ENCODE measurements at places on chromosomes 7 and 10.

DNA sequence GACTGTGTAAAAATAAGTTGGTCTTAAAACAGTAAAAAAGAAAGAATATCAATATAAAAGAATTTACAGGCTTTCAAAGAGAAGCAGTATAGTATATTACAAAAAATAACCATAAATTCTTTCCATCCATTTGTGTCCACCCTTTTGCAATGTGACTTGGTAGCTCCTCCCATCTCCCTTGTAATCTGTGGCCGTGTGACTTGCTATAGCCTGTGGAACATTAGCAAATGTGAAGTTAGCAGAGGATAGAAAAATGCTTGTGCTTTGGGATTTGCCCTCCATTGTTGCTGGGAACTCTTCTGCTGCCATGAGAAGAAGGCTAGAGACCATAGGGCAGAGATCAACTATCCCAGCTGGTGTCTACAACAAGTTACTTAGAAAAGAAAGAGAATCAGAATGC, 30.2 kb downstream of the KLHL7 start:
- DNase-seq = no peak

DNA sequence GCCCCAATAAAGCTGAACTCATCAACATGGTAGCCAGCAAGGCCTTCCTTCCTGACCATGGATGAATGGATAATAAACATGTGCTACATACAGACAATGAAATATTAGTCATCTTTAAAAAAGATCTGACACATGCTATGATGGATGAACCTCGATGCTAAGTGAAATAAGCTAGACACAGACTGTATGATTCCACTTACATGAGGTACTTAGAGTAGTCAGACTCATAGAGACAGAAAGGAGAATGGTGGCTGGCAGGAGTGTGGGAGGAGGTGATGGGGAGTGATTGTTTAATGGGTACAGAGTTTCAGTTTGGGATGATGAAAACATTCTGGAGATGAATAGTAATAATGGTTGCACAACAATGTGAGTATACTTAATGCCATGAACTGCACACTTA, 114.1 kb upstream of the SORCS3 start:
- no peak for DNase-seq

- DNase-seq = no peak
Measured at GRCh38 chr7:113856010-113856409, 62.8 kb downstream of the PPP1R3A start.

DNA sequence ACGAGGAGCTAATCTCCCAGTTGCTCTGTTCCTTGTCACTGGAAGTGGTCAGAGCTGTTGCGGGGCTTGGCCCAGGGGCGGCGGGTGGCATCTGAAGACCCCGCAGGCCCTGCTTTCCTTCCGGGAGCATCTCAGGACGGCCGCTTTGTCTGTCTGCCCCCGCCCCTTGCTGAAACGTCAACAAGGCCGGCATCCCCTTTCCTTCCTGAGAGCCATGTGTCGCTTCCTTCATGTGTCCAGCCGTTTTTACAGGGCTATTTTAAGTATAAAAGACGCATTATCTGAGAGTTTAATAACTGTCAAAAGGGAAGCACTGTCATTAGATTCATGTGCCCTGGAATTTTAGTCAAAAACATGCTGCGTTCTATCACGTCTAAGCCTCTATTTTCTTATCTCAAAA, 110.4 kb downstream of the CUX1 start:
- no peak for DNase-seq

GRCh38 chr7:120412139-120413050, 139.4 kb downstream of the KCND2 start:
- DNase-seq = no peak

DNA sequence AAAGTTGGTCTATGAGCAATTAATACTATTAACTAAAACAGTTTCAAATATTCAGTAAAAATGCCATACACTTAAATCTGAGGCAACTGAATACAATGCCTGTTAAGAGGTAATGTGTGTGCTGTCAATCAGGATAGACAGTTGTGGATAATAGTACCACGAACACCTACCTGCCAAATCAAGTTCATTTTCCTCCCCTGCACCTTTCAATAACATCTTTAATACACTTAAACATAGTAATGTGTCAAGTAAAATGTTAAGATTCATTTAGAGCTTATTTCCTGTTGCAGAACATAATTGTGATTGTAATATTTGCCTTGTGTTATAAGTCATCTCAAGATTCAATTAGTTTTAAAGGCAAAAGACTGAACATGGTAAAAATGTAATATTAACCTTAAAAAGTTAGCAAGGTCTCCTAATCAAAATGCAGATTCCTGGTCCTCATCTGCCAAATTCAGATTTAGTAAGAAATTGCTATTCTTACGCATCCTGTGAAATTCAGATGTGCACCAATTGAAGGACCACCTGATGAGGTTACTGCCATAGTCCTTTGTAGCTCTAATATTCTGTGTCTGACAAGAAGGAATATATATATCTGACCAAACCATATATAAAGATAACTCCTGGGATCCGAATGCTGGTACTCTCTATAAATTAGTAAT, 37.1 kb downstream of the COL1A2 start:
- no peak for DNase-seq

DNA sequence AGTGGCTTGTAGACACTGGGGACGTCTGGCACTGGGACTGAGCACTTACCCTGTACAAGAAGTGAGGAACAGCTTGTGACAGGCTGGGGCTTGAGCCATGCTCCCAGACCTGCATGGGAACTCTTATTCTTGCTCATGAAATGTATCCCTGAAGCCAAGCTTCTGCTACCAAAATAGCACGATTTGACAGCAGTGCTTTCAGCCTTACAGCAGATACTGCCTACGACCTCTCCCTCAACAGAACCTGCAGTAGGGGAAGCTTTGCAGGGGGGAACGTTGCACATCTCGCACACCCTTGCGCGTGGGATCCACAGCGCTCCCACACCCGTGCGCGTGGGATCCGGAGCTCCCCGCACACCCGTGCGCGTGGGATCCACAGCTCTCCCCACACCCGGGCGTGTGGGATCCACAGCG, 88.0 kb downstream of the CREM start:
- DNase-seq = no peak

- peak; percentile 11 for DNase-seq
Measured at GRCh38 chr10:28533571-28534304, 820 bp downstream of the WAC start.

GRCh38 chr10:6494936-6495592, 85.0 kb downstream of the PRKCQ start:
- no peak for DNase-seq

- DNase-seq = no peak
Measured at GRCh38 chr10:130655313-130656186, 519.4 kb downstream of the GLRX3 start.

GRCh38 chr10:62166331-62167131, 102.1 kb downstream of the RTKN2 start:
- no peak for DNase-seq

- DNase-seq = no peak
Measured at GRCh38 chr10:88693392-88694020, 12.5 kb upstream of the LIPK start.

- DNase-seq = no peak
Measured at GRCh38 chr7:44277851-44278250, 47.5 kb downstream of the CAMK2B start.

DNA sequence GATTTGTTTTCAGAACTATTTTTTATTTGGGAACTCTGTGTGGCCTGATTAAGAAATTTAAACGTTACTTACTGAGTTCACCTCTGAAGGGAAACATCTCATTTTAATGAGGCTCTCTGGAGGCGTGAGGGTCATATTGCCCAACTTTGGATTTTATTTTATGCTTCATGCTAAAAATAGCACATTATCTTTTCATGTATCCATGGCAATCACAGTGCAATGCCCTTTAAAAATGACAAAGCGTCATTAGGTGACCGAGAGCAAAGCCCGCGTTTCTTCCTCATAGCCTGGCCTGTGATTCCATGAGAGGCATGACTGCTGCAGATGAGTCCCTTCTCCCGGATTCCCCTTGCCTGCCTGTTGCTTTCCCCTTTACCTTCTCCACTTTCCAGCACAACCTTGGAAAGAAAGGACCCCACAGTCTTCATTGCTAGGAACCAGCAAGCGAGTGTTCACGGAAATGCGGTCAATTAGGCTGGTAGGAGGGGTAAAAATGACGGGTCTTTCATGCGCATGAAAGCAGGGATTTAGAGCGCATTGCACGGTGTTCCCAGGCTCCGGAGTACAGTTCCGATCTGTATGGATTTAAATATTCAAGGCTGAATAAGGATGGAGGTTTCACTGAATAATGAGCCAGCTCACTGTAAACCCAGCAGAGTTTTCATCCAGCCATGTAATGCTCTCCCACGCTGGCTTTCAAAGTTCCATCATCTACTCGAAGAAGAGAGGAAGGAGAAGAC, 98.2 kb upstream of the PITRM1 start:
- DNase-seq = no peak

DNA sequence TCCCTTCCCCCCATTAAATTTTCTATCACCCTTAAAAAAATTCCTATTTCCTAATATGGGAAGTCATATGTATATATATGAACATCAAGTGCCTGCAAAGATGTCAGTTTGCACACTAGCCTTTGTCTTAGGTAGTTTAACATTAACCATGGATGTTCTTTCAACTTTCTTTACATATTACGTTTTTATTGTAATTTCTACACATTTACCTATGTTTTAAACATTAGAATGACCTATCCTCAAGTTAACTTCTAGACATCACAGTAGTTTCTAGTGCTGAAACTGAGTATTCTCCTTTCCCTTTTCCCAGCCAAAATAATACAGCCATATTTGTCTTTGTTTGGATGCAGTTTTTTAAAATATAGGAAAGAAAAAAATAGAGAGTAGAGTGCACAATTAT, 5.8 kb downstream of the DLX6 start:
- DNase-seq = no peak

DNA sequence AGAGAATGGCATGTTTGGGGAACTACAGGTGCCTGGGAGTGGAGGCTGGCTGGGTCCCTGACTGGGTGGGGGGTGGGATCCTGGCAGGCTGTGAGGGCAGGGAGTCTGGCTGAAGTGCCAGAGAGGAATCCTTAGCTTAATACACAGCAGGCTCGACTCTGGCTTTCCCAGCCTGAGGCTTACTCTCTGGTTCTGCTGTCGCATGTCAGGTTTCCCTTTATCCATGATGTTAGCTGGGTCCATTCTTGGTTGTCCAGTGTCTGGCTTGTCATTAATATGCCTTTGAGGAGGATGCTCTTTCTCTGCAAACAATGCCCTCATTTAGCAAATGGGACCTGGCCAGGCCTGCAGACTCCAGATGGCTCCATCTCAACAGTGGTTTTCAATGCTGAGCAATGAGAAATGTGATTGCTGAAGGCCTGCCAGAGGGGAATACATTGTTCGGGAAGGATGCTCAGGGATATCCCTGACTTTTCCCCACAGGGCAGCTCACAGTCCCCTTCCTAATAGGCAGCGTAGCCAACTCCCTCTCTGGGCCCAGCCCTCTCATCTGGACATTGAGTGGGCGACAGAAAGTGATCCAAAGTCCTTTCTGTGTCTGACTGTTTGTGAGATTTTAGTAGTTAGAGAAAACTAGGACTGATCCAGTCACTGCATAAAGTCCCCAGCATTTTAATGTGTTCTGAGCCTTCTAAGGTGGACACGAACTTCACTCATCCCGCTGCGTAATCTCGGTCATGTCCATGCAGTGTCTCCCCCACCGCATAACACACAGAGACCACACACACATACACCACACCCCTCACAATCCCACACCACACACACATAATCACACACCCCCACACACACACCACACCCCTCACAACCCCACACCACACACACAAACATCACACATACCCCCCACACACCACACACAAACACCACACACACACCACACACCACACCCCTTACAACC, 124.9 kb downstream of the ANLN start:
- no peak for DNase-seq

GRCh38 chr10:124403548-124403947, 15.2 kb downstream of the OAT start:
- peak; percentile 42 for DNase-seq

DNA sequence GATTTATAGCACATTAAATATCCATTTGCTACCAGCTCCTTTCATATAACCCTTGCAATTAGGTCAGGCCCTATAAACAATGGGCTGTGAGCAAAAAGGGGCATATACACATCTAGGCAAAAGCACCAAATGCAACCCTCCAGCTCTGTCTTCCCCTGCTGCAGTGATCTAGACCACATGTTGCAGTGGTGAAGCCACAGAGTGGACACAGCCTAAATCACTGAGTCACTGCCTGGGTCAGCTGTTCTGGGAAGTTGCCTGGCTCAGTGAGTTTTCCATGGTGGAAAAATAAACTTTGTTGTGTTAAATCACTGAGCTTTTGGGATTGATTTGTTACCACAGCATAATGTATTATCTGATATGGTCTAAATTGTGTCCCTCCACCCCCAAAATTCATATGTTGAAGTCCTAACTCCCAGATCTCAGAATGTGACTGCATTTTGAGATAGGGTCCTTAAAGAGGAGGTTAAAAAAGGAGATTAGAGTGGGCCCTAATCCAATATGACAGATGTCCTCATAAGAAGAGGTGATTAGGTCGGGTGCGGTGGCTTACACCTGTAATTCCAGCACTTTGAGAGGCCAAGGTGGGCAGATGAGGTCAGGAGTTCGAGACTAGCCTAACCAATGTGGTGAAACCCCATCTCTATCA, 70.4 kb downstream of the ZFAND4 start:
- no peak for DNase-seq

GRCh38 chr10:32299354-32299980, 47.5 kb downstream of the EPC1 start:
- no peak for DNase-seq

- no peak for DNase-seq
Measured at GRCh38 chr7:71485586-71485985, 353.6 kb downstream of the GALNT17 start.

GRCh38 chr7:132133501-132133900, 442.8 kb downstream of the PLXNA4 start:
- no peak for DNase-seq

- no peak for DNase-seq
Measured at GRCh38 chr7:139084709-139085108, 24.8 kb downstream of the ZC3HAV1 start.

GRCh38 chr10:14926722-14927416, 27.0 kb downstream of the DCLRE1C start:
- DNase-seq = peak; percentile 42

- DNase-seq = no peak
Measured at GRCh38 chr7:116224492-116225098, 14.3 kb downstream of the TES start.

All from GM18507 (cell line).